ENCODE measurements at places on chromosomes 6 and 20. TPM values are rescaled to one million over a fixed set of nuclear protein-coding genes. Genes with fewer than 3 reads are reported as not detected.

OR2H1 gene
- not detected for polyA plus RNA-seq

GRCh38 chr6:165519316-165519715 lies 143.7 kb downstream of the PDE10A start:
- H3K27me3 ChIP-seq = no peaks in the 10 kb centered on the region
- no peak overlapping the region for H3K4me3 ChIP-seq
- H3K27ac ChIP-seq = no peak overlapping the region

DNA sequence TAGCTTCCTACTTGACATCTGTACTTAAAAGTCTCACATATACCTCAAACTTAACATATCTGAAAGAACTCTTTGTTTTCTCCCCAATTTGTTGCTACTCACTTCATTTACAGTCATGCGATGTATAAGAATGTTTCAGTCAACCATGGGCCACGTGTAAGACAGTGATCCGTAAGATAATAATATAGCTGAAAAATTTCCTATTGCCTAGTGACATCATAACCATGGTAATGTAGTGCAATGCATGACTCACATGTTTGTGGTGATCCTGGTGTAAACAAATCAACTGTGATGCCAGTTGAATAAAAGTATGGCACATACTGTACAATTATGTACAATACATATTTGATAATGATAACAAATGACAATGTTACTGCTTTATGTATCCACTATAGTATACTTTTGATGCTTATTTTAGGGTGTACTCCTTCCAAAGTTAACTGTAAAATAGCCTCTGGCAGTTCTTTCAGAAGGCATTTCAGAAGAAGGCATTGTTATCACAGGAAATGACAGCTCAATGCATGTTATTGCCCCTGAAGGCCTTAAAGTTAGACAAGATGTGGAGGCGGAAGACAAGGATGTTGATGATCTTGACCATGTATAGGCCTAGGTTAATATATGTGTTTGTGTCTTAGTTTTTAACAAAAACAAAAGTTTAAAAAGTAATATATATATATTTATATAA lies 579.0 kb downstream of the EPHA7 start:
- no peaks in the 10 kb centered on the region for H3K27me3 ChIP-seq
- no peak for DNase-seq
- no peak overlapping the region for H3K27ac ChIP-seq
- no peaks in the 10 kb centered on the region for H3K4me1 ChIP-seq
- no peak overlapping the region for H3K4me3 ChIP-seq

- H3K36me3 ChIP-seq = no peaks in the 10 kb centered on the region
- DNase-seq = no peak
- H3K27me3 ChIP-seq = no peaks in the 10 kb centered on the region
- no peak overlapping the region for H3K27ac ChIP-seq
Observed at GRCh38 chr6:84344005-84344404, 116.6 kb upstream of the CEP162 start.

- DNase-seq = no peak
- H3K27ac ChIP-seq = no peak overlapping the region
- no peak overlapping the region for H3K4me3 ChIP-seq
- no peaks in the 10 kb centered on the region for H3K36me3 ChIP-seq
- H3K4me1 ChIP-seq = peaks cover 24% of the 10 kb centered on the region
Observed at GRCh38 chr6:143955971-143956370, 52.1 kb downstream of the PLAGL1 start.

All from lung (tissue), 17 donors.